Foreskin keratinocyte (primary cell): ENCODE measurements at places on chromosomes 2 and 18.

DNA sequence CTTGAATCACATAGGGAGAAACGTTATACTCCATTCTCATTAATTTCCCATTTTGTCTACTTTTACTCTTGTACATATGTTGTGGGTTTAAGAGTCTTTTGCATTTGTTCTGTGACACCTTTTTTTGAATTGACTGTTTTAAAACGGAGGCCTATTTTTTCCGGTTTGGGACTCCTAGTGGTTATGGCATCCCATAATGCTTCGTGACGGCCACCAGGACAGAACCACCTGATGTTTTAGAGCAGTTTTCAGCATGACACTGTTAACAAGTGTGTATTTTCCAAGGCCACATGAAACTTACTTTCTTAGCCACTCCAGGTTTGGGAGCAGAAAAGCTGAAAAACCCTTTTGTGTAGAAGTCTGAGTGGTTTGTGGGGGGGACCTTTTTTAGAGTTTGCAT is 8.4 kb downstream of the SOX11 start:
- DNase-seq: no peak

DNA sequence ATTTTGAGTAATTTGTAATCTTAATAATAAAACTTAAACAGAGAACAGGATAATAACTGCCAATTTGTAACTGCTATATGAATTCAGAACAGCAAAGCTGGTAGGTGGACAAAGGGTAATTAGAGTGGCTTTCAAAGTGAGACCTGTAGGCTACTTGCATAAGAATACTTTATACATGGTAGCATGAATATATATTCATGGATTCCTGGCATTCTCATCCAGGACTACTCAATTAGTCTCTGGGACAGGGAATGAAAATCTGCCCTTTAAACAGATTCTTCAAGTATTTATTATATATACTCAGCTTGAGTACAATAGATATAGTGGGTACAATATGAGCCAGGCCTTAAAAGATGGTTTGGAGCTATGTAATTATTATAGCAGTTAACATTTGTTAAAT is 419.9 kb downstream of the PIK3C3 start:
- no peak for DNase-seq

DNA sequence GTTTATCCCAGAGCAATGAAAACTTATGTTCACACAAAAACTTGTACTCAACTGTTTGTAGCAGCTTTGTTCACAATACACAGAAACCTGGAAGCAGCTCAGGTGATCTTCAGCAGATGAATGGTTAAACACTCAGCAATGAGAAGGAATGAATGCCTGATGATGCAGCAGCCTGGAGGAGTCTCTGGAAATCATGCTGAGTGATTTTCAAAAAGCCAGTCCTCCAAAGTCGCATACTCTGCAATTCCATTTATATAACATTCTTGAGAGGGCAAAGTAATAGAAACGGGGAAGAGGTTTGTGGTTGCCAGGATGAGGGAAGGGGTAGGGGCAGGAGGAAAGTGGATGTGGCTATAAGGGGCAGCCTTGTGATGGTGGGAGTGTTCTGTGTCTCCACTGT is 108.1 kb downstream of the CTIF start:
- no peak for DNase-seq

DNA sequence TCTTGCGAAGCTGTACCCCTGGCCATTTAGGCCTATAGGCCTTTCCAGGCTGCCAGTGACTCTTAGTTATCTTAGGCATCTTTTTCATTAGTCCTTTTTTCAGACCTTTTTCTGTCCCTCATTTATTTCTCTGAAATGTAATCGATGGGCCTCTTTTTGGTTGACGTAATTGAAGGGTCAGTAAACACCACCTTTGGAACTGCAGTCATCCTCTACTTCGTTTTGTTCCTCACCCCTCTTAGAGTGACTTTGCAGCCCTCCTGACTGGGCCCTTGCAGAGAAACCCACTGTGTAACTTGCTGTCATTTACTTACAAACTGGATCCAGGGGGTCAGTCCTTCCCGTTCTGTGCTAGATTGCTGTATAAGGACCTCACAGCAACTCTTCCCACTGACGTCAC is 23.2 kb downstream of the CENPO start:
- DNase-seq: no peak

DNA sequence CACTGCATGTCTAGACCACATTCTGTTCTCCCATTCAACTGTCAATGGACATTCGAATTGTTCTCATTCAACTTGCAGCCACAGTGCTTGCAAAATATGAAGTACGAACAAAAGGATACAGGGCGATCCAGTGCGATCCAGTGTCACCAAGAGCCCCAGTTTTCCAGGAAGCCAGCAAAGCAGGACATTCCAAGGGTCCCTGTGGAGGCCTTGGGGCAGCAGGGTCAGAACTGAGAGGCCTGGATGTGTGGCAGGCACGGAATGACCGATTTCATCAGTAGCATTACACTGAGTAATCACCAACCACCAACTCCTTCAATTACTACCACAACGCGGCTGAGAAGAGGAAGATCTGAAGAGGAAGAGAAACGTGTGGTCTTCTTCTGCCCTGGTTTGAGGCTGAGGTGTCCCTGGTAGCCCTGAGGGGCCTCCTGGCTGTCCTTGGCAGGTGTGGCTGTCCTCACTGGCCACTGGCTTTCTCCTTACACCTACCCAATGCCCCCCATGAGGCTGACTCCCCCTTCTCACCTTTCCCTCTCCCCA is 172.7 kb upstream of the FHL2 start:
- DNase-seq: no peak

GRCh38 chr18:56542476-56542875 is 95.9 kb downstream of the TXNL1 start:
- no peak for DNase-seq
